ENCODE measurements at places on chromosomes 3 and 15.

GRCh38 chr3:24264748-24265158 lies 229.9 kb downstream of the THRB start:
- no peak for DNase-seq

DNA sequence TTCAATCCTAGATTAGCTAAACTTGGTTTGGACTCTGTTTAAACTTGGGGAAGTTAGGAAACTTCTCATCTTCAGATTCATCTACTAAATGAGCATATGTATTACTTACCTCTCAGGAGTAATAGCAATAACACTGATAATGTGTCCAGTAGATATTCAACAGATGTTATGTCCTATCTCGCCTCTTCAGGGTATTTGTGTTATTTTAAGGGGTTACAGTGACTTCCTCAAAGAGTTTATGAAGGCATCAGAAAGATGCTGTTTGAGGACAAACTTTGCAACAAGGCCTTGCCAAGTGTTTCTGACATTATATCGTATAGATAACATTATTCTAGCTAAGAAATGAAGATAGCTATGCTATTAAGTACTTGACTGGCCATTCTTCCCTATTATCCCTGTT lies 522.3 kb downstream of the IGSF11 start:
- no peak for DNase-seq

- DNase-seq, result no peak
Observed at GRCh38 chr3:113212150-113212843, 940 bp downstream of the BOC start.

DNA sequence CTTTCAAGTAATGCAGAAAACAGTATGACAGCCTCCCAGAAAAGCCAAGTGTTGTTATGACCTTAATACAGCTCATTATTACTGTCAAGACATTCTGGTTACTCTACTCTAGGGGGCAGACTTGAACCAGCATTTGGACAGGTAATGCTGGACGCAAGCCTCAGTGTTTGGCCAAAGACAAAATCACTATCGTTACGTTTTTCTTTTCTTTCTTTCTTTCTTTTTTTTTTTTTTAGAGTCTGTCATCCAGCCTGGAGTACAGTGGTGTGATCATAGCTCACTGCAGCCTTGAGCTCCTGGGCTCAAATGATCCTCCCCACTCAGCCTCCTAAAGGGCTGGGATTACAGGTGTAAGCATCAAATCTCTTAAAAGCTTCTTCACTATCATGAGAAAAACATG lies 29.4 kb upstream of the TMEM45A start:
- no peak for DNase-seq

GRCh38 chr3:13515786-13516759 lies 32.9 kb upstream of the FBLN2 start:
- no peak for DNase-seq

Measured in brain pericyte (primary cell).